ENCODE measurements at places on chromosomes 13 and 19.
A peak's percentile ranks its signal among the peaks of the same experiment; 100 is the strongest.

DNA sequence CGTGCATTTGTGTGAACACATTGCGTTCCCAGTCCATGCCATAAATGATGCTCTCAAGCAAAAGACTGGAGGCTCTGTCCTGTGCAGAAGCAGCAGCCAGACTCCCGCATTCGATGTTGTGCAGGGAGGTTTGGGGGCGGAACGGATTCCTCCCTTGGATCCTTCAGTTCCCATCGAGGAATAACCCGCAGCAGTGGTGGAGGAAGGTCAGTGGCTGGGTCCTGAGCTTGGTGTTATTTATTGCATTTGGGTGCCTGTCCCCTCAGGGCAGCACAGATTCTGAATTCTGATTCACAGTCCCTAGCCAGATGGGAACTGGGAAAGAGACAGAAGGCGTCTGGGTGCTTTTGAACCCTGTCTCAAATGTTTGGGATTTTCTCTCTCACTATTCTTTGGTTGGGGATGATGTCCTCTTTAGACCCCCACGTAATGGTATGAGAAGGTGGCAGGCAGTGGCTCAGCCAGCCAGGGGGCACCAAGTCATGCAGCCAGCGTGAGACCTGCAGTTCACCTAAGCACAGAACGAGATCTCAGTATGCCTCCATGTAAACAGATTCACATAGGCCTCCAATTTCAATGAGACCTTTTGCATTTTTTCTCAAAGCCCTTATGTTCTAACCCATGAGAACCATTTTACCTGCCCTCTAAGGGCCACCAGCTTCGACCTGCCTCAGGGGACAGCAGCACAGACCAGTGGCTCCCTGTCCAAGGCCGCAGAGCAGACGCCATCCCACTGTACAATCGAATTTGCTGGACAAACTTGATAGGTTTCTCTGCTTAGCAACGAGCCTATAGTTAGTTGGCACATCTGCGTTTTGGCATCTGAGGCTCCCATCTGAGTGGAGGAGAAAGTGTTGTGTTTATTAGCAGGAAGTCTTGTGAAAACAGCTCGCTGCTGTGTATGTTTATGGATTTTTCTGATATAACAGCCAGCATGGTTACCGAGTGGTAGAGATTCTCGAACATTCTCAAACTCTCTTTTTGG lies 17.8 kb downstream of the KCTD15 start:
- no peak for DNase-seq

DNA sequence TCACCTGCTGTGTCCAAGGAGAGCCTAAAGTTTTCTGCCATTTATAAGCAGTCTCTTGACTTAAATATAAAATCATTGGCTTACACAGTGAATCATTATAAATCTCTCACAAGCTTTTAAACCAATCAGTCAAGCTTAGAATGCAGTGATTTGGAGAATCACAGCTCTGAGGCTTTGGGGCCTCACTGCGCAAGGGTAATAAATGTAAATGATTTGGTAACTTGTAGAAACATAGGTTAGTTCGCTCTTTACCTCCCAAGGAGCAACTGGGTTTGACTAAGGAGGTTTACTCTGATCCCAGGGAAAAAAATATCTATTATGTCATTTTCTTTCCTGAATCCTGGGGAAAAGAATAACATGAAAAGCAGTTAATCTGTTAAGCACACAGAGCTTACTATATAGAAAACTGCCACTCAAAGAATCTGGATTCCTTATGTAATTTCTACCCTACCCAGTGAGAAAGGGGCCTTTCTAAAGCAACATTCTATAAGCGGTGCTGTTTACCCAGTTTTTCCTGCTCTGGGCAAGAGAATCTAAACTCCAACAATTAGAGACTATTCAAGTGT lies 128.2 kb downstream of the MZT1 start:
- no peak for DNase-seq

GRCh38 chr19:1871140-1871597 lies 7.8 kb upstream of the KLF16 start:
- DNase-seq = no peak

DNA sequence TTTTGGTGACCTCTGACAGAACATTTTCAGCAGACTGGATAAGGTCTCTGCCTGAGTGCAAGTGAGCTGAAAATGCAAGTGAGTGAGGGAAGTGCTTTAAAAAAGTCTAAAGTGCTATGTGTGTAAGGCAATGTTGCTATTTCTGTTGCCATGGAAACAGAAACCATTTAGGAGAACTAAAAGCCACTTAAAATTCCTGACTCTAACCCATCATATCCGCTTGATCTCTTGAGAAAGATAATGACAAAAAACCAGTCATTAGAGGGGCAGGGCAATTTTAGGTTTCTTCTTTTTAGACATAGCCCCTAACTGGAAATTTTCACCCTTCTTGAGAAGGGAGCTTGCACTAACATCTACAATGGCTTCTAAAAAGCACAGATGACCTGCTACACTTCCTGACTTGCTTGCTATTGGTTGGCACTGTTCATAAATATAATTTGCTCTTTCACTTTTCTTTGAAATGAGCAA lies at the start of gene CYSLTR2:
TSS of gene CYSLTR2 (plus strand) at position 458 of the 468 bp plus-strand sequence. CDS start 52,889 bp downstream, outside the sequence.
- peak; percentile 16 for DNase-seq

DNA sequence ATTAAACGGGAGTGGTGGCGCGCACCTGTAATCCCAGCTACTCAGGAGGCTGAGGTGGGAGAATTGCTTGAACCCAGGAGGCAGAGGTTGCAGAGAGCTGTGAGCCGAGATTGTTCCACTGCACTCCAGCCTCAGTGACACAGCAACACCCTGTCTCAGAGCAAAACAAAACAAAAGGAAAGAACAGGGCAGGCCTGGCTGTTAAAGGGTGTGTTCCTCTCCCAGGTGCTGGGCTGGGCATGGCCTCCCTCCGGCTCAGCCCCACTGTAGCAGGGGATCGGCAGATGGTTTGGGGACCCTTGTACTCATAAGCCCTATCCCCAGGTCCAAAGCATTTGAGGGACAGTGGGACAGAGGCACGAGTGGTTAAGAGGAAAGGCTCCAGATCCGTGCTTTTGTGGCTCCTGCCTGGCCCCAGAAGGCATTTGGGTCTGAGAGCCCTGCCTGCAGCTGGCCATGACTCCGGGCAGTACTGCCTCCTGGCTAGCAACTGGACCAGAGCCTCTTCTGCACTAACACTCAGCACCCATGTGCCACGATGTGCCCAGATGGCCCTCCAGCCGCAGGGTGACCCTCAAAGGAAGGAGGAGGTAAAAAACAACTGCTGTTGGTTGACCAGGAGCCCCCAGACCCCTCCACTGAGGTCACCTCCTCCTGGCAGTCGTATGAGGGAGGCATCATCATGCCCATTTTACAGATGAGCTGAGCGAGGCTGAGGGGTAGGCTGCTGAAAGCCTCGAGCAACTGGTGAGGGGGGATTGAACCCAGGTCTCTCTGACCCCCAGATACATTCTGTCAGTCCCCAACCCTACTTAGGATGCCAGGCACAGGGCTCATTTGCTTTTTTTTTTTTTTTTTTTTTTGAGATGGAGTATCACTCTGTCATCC lies 10.0 kb downstream of the RFX1 start:
- no peak for DNase-seq

- DNase-seq = no peak
Observed at GRCh38 chr19:18726846-18727245, 43.4 kb downstream of the CRTC1 start.

DNA sequence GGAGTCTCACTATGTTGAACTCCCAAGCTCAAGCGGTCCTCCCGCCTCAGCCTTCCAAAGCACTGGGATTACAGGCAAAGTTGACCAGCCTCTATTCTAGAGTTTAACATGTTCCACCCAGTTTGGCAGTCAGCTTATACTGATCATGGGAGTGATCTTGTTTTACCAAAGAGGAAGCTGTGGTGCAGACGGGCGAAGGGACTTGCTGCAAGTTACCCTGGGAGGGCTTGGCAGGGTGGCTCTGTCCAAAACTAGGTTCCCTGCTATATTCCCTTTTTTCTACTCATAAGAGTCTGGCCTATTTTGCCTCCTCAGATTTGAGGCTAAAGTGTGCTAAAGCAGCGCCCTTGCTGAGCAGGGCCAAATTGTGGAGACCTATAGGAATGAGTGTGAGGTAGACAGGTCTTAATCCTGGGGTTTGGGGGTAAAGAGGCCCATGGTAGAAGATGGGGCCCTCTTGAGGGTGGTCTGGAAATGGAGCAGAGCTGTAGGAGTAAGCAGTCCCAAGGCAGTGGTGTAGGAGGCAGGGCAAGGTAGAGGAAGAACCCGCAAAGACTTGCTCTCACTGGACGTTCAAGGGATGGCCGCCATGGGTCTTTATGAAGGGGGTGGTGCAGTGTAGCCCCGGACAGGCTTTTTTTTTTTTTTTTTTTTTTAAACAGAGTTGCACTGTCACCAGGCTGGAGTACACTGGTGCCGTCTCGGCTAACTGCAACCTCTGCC lies 3.3 kb downstream of the RPS19 start:
- DNase-seq = no peak
